Thoracic aorta endothelial cell (primary cell): ENCODE measurements at places on chromosomes 16 and 17. TPM values are rescaled to one million over a fixed set of nuclear protein-coding genes. Genes with fewer than 3 reads are reported as not detected.

Gene RGS11
- total RNA-seq: 3.1 and 3.6 TPM in 2 replicates

Gene SLC5A11
- 0.07 TPM in 1 of 2 replicates, not detected in the other for total RNA-seq

Gene C17orf50
- total RNA-seq: not detected in 2 replicates

Gene DOC2A
- 0.13 and 0.22 TPM in 2 replicates for total RNA-seq

Gene RAB11FIP4
- total RNA-seq: 0.13 and 0.29 TPM in 2 replicates

Gene HEATR9
- total RNA-seq: not detected in 2 replicates

Gene BCL6B
- 86.7 and 109 TPM in 2 replicates for total RNA-seq

Gene RNF213
- total RNA-seq: 136 and 185 TPM in 2 replicates

Gene SYNGR3
- 1.3 and 1.6 TPM in 2 replicates for total RNA-seq

Gene DHRS7B
- total RNA-seq: 10.0 and 10.7 TPM in 2 replicates

Gene SLC47A2
- not detected in 2 replicates for total RNA-seq

Gene PARD6A
- 2.7 and 3.3 TPM in 2 replicates for total RNA-seq

Gene ABCA8
- 15.8 and 77.7 TPM in 2 replicates for total RNA-seq

Gene KRT36
- total RNA-seq: not detected in 2 replicates

Gene AXIN2
- total RNA-seq: 3.9 and 4.5 TPM in 2 replicates

Gene RASL10B
- total RNA-seq: 0.13 and 0.22 TPM in 2 replicates

Gene KRT24
- total RNA-seq: not detected in 2 replicates

Gene FOXF1
- total RNA-seq: 0.07 and 0.13 TPM in 2 replicates

Gene CHD9NB
- total RNA-seq: 1.4 and 1.5 TPM in 2 replicates

Gene CRLF3
- total RNA-seq: 29.7 and 33.7 TPM in 2 replicates

Gene CTNS
- 21.0 and 25.1 TPM in 2 replicates for total RNA-seq

Gene PRR14
- 12.4 and 13.7 TPM in 2 replicates for total RNA-seq

Gene CD300A
- not detected in 2 replicates for total RNA-seq

Gene IRF8
- 0.13 TPM in 1 of 2 replicates, not detected in the other for total RNA-seq

Gene YPEL3
- 10.3 and 10.9 TPM in 2 replicates for total RNA-seq
